ENCODE measurements at places on chromosomes 12 and 14.

GRCh38 chr12:9367201-9367600, 159.0 kb upstream of the PZP start:
- no peak for DNase-seq

DNA sequence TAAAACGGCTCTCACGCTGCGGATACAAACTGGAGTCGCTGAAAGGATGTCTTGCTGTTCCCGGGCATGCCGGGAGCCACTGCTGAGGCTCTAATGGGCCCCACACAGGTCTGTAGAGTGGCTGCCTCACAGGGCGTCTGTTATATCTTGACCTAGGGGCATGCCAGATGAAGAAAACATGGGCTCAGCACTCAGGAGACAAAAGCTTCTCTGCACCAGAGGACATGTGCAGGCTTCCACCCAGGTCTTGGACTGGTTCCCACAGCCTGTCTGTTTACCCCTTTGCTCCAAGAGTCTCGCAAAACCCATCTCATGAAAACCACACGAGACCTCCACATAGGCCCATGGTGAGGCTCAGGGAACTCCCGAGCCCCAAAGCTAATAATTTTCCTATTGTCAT, 134.2 kb downstream of the RPS29 start:
- no peak for DNase-seq

GRCh38 chr12:88566430-88566829, 13.8 kb downstream of the KITLG start:
- no peak for DNase-seq

- DNase-seq: no peak
Observed at GRCh38 chr14:77613201-77613600, 3.2 kb downstream of the SPTLC2 start.

Data from GM10248 (cell line).